Retina (tissue), 1 donor: ENCODE measurements at places on chromosomes 7 and 10.

DNA sequence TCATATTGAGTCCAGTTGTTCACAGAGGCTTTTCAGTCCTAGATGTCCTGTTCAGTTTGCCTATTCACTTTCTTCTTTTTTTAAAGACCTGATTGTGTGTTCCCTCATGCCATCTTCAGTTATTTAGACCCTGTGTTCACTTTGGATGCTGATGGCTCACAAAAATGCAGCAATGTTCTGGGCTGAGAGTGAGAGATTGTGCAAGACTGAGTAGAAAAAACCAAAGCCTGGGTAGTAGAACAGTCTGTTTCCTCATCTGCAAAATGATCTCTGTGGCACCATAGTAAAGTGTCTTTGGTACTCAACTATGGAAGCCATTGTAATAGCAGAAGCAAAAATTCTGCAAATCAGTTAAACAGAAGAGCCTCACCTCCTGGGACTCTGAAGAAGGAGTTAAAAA is 43.2 kb downstream of the AKR1B1 start:
- no peak for DNase-seq

DNA sequence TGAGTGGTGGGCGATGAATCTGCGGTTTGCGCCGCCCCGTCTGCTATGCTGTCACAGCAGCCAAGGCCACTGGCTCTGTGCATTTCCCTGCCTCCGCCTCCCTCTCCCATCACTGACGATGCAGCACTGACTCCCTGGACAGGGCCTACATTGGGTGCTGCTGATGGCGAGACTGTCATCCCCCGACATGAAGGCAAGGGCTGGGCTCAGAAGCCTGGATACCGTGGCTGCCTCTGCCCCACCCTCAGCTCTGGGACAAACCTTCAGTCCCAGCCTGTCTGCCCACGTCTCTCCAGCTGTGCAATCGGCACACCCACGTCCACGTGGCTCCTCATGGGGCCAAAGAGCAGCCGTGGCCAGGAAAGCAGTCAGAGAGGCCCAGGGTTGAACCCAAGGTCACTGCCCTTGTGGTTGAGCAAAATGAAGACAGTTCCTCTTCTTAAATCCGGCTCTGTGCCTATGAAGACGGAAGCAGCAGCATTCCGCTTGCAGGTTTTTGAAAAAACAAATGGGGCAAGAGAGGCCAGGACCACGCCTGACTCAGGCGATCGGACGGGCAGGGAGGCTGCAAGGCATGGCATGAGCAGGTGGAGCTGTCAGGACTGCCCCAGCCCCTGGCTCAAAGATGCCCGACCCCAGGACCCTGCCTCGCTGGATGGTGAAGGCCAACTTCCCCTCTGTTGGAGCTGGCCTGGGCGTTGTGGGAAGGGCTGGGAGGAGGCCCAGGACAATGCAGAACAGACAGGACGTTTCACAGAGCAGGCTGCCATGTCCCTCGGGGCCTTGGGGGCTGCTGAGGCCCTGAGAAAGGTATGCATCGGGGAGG is 517.5 kb downstream of the DNAJB6 start:
- DNase-seq: no peak

GRCh38 chr7:132492823-132493445 is 83.3 kb downstream of the PLXNA4 start:
- DNase-seq: no peak

DNA sequence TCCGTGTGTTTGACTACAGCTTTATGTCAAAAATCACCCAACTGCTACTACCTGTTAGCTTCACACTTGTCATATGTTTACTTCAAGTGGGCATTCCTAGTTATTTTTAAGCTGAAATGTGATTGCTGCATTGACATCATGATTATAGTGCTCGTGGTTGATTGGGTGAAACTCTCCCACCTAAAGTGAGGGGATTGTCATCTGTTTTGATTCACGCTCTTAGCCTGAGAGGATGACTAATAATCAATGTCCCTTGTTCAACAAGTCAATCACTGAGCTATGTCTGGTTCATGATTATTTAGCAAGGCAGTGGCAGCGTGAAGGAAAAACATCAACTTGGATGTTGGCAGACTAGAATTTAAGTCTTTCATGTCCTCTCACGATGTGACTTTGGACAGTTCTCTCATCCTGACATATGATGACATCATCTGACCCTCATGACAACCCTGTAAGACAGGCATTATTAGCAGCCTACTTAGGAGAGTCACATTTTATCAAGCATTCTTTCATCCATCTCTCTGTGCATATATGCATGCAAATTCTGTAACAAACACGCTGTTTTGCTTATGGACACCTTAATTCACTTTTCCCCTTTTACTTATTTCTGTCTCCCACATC is 352.6 kb upstream of the ZMIZ1 start:
- no peak for DNase-seq

DNA sequence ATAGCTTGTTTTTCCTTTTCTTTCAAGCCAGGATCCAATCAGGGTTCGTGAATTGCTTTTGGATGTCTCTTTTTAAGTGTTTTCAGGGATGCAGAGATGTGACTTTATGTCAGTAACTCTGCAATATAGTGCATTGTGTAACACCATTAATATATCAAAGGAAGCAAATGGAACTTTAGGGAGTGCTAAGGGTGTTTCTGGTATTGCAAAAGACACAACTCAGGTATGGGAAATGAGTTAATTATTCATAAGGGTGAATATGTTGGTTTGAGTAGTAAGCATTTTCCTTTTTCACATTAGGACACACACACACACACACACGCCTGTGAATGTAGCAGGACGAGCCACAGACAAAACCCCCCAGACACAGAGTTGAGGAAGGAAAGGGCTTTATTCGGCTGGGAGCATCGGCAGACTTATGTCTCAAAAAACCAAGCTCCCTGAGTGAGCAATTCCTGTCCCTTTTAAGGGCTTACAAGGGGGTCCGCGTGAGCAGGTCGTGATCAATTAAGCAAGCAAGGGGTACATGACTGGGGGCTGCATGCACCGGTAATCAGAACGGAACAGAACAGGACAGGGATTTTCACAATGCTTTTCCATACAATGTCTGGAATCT is 31.8 kb upstream of the GSDME start:
- no peak for DNase-seq

DNA sequence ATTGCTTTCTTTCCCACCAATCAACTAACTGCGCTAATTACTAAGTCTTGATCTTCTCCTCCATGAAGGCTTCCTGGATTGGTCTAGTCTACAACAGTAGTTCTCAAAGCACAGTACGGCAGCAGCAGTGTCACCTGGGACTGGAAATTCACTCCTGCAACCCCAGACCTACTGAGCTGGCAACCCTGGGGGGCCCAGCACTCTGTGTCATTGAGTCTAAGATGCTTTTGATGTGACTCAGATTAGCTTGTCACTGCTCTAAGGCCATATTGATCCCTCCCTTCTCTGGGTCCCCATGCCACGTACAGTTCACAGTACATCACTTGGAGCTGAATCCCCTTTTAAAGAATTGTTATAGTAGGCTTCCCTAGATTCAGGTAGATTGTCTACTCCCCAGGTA is 65.7 kb upstream of the KMT2C start:
- DNase-seq: no peak

DNA sequence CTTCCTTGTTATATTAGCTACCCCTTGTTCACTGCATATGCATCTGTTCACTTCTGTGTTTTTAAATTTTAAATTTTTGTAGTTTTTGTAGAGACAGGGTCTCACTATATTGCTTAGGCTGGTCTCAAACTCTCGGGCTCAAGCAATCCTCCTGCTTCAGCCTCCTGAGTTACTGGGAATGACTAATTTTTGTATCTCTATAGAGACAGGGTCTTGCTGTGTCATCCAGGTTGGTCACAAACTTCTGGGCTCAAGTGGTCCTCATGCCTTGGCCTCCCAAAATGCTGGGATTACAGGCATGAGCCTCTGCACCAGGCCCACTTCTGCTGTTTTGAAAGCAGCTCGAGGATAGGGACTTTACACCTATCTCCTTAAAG is 64.6 kb downstream of the PRTFDC1 start:
- no peak for DNase-seq

- DNase-seq: no peak
Observed at GRCh38 chr10:22310928-22311327, 5.3 kb upstream of the COMMD3 start.

DNA sequence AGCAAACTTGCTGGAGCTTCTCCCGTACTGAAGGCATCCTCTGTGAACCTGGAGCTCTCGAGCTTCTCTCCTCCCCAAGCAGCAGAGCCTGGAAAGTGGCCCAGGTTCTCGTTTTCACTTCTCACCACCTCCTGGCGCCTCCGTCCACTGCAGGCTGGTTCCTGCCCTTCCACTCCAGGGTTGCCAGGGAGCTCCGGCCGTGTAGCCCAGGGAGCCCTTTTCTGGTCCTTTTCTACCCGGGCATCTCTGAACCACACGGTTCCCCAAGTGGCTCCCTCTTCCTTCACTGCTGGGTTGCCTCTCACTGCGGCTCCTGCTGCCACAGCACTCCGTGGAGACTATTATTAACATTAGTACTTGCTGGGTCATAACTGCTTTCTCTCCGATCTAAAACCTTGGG is 208.6 kb upstream of the PPP2R2D start:
- no peak for DNase-seq

- peak; percentile 6 for DNase-seq
Observed at GRCh38 chr10:72265508-72265907, 8.2 kb upstream of the DDIT4 start.

GRCh38 chr10:81876253-81877077 is 1.5 kb downstream of the NRG3 start:
- DNase-seq: peak; percentile 77

DNA sequence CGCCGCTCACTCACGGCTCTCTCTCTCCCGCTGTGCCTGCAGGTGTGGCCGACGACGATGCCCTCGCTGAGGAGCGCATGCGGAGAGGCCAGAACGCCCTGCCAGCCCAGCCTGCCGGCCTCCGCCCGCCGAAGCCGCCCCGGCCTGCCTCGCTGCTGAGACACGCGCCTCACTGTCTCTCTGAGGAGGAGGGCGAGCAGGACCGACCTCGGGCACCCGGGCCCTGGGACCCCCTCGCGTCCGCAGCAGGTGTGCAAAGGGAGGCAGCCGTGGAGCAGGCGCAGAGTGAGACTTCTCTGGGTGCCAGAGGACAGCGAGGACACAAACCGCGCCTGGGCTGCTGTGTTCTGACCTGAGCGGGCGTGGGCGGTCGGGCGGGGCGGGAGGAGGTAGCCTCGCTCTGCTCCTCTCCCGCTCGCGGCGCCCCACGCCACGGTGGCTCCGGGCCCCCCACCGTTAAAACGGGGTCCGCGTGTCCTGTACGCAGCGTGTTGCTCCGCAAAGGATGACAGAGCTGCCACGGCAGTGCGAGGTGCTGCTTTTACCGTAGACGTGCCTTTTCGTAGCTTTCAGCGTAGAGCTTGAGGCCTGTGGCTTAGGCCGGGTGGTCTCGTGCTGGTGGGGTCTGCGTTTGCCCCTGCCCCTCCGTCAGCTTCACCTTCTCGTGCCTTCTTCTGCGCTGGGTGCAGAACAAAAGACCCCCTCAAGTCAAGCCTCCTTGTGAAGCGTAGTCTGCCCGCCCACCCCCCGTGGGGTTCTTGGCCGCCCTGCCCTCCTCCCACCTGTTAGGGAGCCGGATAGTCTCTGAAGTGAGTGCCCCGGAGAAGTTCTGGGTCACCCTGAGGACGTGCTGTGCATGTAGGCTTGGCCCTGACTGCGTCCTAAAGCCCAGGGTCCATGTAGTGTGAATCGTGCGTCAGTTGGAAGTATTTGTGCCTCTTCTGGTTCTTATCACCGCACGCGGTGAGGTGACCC is 73.2 kb downstream of the DNAJB6 start:
- DNase-seq: no peak

DNA sequence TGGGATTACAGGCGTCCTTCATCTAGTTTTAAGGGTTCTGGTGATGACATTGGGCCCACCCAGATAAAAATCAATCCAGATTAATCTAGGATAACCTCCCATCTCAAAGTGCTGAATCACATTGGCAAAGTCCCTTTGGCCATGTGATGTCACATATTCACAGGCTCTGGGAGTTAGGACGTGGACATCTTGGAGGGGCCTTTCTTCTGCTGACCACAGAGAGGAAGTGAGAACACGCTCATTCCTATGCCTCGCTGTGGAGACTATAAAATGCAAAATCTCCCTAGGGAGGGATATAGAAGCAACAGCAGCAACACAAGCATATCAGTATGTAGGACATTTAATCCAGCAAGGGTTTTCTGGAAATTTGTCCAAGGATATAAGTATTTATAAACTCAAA is 266.0 kb upstream of the PITRM1 start:
- no peak for DNase-seq

GRCh38 chr10:20809631-20810030 is 87.5 kb downstream of the NEBL start:
- no peak for DNase-seq

DNA sequence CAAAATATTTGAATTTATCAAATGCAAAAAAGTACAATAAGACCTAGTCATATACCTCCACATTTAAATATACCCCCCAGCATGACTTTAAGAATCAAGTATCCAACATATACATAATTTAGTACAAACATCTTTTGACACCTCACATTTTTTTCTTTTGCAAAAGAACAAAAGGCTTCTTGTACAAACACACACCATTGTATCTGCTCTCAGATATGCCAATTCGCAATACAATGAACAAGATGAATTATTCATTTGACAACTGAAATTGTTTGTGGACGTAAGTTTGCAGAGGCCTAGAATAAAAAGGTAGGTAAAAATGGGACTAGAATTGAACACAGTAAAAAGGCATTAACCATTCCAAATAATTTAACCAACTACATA is 154.4 kb downstream of the CACNA2D1 start:
- DNase-seq: no peak

DNA sequence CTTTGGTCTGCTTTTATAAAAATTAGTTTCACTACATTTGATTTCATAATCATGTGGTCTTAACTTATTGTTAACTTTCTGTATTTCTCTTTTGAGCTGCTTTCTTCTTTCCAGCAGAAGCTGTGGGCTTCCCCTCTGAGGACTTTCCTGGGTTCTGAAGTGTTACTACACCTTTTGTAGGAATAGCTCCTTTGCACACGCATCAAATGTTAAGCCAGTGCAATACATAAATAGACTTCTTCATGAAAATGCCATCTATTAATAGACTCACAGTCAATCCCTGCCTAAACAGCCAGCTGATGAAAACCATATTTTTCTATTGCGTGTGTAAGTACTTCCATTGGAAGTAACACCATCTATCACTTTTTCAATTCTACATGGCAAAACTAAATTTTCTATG is 1.5 kb downstream of the ABCB4 start:
- no peak for DNase-seq

DNA sequence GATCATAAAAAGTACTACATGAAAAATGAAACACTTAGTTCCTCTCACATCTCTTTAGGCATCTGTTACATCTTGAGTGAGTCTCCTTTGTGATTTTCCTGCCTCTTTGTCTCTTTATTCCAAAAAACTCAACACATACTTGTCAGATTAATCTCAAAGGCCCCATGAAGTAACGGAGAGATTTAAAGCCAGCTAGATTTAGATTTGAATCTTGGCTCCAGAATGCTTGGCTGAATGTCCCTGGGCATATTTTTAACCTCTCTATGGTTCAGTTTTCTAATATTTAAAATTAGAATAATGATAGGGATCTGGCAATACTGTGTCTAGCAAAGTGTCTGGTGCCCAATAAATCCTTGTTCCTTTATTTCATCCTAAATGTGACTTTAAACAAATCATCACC is 140.0 kb downstream of the DGKB start:
- no peak for DNase-seq
